Activated CD4-positive, alpha-beta T cell treated with anti-CD3 and anti-CD28 coated beads for 24 hours (primary cell): ENCODE measurements at places on chromosomes 5 and 9.

- no peak for DNase-seq
These were observed 431.0 kb downstream of the SH3GL2 start for GRCh38 chr9:18009902-18010301.

DNA sequence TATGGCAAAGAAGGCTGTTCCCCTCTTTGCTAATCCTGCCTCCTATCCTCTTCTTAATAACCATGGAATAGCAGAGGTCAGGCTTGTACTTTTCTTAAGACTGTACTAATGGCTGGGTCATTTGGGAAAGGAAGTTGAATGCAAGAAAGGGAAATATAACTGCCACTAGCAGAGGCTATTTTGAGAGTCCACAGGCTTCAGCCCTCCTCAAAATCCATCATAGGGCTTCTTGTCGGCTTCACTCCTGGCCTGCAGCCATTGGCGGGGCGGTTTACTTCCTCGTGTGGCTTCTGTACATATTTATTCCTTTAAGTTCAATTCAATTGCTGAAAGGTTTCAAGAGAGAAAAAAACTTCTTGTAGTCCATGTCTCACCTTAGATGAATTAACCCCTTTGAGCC is 2.8 kb upstream of the PARP8 start:
- no peak for DNase-seq

DNA sequence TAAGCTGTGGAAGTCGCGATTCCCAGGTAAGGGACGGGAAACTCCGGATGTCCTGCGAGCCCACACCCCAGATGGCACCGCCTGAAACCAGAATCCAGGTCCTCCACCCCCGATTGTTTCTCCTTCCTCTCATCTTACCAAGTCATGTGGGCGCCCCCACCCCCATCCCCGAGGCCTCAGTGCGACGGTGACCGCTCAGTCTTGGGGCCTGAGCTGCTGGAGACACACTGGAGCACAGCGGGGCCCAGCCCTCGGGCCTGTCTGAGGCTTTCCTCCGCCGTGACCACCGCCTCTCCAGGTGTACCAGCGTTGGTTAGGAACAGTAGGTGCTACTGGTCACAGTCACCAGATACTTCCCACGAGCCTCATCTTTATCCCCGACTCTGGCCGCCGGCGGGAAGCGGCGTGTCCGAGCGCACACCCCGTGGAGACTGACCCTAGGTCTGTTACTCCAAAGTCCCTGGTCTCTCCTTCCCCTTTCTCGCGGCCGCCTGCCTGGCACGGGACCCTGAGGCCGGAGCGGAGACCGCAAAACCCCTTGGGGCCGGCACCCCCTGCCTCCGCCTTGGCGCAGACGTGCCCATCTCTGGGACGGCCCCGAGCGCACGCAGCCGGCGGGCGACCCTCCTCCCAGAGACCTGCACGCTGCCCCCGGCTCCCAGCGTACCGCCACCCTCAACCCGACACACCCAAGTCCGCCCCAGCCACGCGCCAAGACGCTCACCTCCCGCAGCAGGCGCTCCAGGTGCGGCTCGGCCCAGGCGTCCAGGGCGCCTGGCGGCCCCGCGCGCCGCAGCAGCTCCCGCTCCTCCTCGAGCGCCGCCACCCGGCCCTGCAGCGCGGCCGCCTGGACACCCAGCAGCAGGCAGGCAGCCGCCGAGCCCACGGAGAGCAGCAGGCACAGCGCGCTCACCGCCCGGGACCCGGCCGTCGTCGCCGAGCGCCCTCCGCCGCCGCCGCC is 733 bp downstream of the COL23A1 start:
- DNase-seq: no peak

DNA sequence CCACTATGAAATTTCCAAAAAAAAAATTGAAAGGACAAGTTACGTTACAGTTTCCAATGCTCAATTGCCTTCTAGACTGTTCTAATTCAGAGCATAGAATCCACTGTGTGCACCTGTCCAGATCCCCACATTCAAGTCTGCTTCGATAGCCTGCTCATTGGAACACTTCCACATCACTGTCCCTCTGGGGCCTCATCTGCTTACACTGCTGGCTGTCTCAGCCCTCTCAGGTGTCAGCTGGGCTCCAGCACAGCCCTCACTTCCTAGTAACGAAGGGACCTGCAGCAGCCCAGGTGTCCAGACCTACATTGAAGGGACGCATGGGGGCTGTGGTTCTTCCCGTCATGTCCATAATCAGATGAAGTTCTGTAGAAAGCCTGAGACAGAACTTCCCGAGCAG is 94.3 kb upstream of the EMB start:
- no peak for DNase-seq

DNA sequence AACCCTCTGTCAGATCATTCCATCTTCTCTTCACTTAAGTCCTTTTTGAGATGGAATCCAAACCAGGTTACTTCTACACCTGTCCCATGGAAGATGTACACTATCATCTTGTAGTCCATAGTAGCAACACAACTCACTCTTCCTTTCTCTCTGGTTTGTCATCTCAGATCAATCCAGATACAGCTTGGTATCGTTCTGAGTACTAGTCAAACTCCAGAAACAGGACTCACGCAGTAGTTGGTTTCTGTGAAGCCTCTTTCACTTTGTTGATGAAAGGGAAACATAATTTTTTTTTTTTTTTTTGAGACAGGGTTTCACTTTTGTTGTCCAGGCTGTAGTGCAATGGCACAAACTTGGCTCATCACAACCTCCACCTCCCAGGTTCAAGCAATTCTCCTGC is 484.0 kb downstream of the PRDM9 start:
- no peak for DNase-seq

- DNase-seq: no peak
These were observed 102.1 kb upstream of the RANBP3L start for GRCh38 chr5:36403632-36404311.

GRCh38 chr5:74107899-74108298 is 481.9 kb downstream of the ARHGEF28 start:
- no peak for DNase-seq

DNA sequence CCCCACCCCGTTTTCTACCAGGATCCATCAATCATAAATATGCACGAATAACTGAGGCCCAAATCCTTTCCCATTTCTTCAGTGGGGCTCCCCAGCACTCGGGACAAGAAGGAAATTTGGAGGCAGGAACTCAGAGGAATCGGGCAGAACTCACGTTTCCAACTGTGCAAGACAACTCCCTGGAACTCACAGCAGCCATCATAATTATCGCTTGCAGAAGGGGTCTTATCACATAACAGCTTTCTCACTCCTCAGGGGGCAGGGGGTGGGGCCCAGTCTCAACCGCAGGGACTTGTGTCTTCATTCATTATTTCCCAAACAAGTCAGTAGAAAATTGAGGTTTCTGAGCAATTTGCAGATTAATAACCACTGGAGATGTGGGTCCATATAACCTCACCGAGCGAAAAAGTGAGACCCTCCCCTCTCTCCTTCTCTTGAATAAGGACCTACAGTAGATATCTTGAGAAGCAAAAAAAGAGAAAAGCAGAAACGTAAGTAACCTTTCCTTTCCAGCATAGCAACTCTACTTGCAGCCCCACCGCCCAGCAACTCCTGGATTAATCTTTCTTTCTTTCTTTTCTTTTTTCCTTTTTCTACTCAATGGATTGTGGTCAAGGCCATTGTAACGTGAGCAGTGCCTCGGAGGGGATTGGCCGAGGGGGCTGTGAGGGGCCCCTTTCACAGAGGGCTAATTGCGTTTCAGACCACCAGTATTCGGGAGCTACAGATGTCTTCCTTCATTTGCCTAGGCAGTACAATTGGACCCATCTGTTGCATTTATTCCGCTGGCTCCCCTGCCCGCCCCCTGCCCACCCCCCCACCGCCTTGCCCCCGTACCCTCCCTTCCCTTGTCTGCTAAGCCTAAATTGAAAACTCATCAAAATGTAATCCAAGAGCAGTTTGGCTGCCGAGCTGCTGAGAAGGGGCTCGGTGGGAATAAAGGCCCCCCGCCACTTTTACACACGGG is 24.7 kb upstream of the TIFAB start:
- no peak for DNase-seq
